ENCODE measurements at places on chromosomes 7 and 10.

DNA sequence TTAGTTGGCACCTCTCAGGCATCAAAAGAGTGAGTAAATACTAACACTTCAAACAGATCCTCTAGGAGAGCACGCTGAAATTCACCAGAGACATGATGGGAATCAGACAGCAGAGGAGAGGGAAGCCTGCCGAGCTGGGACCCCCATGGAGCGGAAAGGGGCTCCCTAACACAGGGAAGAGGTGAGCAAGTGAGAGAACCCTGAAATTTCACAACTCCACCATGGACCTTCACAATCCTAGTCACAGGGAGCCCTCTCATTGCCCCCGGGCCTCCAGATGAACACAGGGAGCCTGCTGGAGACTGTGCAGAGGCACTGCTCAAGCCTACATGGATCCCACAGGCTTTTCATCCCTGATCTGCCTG is 59.2 kb upstream of the ANTXRL start:
- DNase-seq: no peak

DNA sequence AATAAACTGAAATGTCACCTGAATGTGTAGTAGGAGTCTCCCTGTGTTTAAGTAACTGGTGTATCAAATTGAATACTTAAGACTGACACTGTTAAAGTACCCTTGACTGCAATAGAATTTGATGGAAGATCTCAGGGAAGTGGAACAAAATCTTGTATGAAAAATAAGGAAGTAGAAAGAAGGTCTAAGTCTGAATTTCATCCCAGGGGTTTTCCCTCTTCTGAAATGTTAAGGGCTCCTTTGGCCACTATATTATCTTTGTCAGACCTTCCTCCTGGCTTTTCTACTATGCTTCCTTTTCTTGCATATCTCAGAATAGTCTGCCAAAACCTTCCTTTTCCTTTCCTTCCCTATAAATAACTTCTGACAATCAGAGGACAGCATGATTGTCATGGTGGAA is 59.6 kb downstream of the BLNK start:
- no peak for DNase-seq

GRCh38 chr7:157876469-157877285 is 539.9 kb downstream of the DNAJB6 start:
- no peak for DNase-seq

- no peak for DNase-seq
Observed at GRCh38 chr10:75619635-75620034, 188.2 kb downstream of the LRMDA start.

DNA sequence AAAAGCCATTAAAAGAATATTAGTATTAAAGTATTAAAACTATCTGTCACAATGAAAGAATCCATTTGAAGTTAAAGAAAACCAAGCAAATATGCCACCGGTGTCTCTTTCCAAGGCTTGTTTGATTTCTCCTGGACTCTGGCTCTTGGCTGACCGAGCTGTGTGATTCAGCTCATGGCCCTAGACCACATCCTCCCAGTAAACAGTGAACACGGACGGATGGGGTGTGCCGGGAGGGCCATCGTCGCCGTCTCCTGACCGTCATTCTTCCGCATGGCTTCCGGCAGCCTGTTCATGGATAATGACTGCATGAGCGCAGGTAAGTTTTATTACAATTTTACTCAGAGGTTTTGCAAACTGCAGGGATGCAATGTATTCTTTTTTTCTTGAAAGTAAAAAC is 218.5 kb downstream of the DNAJB6 start:
- no peak for DNase-seq

- DNase-seq: no peak
Observed at GRCh38 chr7:132080967-132081668, 495.2 kb downstream of the PLXNA4 start.

GRCh38 chr7:30112103-30112713 is 22.6 kb upstream of the MTURN start:
- DNase-seq: no peak

GRCh38 chr10:29022513-29022912 is 266.4 kb upstream of the LYZL1 start:
- DNase-seq: no peak

- no peak for DNase-seq
Observed at GRCh38 chr7:114217026-114217806, 197.4 kb upstream of the FOXP2 start.

- DNase-seq: no peak
Observed at GRCh38 chr7:130070861-130071622, 708 bp downstream of the KLHDC10 start.

DNA sequence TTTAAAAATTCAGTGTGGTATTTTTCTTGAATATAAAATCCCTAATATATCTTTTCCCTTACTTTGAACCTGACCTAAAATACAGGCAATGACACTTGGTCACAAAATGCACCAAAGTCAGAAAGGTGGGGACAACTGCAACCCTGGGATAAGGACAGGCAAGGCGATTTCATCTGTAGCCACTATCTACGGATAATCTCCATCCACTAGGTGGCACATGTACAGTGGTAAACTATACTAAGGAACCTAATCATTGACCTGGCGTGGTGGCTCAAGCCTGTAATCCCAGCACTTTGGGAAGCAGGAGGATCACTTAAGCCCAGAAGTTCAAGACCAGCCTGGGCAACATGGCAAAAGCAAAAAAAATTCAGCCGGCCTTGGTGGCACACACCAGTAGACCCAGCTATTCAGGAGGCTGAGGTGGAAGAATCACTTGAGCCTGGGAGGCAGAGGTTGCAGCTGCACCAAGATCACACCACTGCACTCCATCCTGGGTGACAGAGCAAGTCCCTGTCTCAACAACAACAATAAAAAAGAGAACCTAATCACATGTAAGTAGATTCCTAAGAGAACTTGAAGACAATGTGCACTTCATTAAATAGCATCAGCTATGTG is 98.9 kb downstream of the KMT2C start:
- no peak for DNase-seq

GRCh38 chr7:143205560-143206293 is 16.1 kb upstream of the TAS2R40 start:
- DNase-seq: no peak

DNA sequence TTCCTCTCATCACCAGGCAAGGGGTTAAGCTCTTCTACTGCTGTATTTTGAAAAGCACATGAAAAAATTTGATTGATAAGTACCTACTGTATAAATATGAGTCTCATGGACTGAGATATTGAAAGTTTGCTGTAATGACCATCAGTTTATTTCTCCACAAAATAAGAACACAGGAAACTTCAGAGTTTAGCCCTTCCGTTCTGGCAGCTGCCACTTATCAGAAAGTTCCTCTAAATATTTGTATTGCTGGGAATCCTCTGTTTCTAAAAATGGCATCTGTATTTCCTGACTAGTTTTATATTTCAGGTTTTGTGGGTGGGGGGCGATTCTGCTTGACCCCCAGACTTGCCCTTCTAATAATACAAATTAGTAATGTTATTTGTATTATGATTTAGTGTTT is 92.0 kb downstream of the LYZL2 start:
- DNase-seq: no peak

Measured in activated T-helper 1 cell treated with Interleukin-2 at 50 U/mL for 16 hours (primary cell).